ENCODE measurements at places on chromosomes 2 and 18.

- DNase-seq, result no peak
Observed at GRCh38 chr2:201415149-201415548, 36.1 kb downstream of the TRAK2 start.

DNA sequence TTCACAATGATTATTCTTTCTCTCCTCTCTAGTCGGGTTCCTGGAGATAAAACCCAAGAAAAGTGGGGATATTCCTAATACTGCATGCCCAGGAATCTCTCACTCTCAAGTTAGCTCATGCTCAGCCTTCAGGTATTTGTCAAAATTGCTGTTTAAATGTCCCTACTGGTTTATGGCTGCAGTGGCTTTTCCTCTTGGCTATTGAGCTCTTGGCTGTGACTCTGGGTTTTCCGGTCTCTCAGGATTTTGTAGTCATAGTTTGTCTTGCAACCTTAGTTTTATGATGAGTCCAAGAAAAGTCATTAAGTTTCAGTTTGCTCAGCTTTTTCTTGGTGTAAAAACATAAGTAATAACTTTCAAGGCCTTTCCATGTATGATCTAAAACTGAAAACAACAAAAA, 820.7 kb upstream of the HS6ST1 start:
- DNase-seq, result no peak

DNA sequence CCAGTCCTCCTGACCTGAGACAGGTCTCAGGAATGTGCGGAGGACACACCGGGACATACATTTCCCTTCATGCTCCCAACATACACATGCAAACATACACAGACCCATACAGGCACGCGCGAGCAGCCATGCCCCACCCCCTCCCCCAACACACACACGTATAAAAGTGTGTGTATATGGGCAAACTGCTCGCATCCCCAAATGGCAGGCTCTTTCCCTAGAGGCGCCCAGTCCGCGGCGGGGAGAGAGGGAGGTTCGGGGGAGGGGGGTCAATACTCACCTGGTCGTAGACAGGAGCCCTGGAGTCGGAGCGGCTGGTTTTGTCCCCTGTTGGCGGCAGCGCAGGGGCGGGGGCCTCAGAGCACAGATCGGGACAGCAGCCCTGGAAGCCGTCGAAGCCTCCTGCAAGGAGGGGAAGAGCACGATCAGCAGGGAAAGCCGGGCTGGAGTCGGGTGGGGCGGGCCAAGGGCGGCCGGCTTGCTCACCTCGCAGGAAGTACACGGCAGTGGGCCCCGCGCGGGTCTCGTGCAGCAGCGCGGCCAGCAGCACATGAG, 682 bp downstream of the DUSP2 start:
- no peak for DNase-seq

DNA sequence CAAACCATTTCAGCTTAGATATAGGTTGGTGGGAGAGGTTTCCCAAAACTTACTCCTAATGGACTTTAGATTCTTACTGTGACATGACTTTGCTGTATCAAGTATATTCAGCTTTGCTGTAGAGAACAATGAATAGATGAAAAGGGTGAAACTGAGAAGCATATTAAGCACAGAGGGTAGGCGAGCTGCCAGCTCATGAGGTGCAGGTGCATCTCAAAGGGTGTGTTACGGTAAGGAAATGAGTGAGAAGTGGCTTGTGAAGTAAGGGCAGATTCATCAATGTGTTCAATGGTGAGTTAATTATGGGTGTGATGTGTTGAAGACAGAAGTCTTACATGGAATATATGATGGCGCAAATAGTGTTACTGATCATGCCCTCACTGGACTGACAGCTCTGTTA, 49.3 kb downstream of the CD8B2 start:
- DNase-seq, result no peak

- no peak for DNase-seq
Observed at GRCh38 chr2:137525641-137526190, 438.6 kb upstream of the HNMT start.
